ENCODE measurements at places on chromosomes 12 and 14. TPM values are rescaled to one million over a fixed set of nuclear protein-coding genes. Genes with fewer than 3 reads are reported as not detected.

KRT6C gene
- not detected for total RNA-seq

GIT2 gene
- total RNA-seq, result 47.3 TPM

BCL2L14 gene
- not detected for total RNA-seq

NPAS3 gene
- total RNA-seq, result 15.6 TPM

PLCZ1 gene
- not detected for total RNA-seq

SCNN1A gene
- total RNA-seq, result not detected

TCL1B gene
- 0.83 TPM for total RNA-seq

- no peaks in the 10 kb centered on the region for H3K27me3 ChIP-seq
- DNase-seq, result no peak
- H3K27ac ChIP-seq, result no peak overlapping the region
- no peaks in the 10 kb centered on the region for H3K4me1 ChIP-seq
Measured at GRCh38 chr14:64119500-64119899, 174.7 kb downstream of the ESR2 start.

DNA sequence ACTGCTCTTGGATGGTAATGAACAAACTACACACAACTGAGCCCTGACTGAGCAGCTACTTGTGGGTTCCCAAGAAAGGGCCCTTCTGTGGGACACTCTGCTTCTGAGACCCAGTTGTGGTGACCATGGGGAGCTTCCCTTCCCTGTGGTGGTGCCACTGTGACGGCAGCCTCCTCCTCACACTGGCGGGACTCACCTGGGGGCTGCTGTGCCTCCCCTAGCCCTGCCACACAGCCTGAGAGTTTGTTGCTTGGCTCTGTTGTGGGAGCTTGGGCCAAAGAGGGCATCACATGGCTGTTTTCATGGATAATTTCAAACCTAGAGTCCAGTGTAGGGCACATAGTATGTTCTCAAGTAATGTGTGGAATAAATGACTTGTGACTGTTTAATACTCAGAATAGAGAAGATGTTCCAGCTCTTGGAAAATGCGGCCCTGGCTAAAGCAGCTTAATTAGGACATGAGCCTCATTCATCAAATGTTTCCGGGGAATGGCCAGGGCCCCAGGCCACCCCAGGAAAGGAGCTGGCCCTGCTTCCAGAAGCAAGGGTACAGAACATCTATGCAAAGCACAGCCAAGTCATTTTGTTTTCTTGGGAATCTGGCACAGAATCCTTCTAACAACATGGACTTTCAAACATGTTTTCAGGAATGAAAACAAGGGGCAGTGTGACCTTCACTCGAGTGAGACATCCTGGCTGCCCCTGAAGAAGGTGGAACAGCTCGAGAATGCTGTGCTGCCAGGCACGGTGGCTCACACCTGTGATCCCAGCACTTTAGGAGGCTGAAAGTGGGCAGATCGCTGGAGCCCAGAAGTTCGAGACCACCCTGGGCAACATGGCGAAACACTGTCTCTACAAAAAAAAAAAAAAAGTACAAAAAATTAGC lies 21.2 kb downstream of the ZFYVE21 start:
- no peak overlapping the region for H3K27ac ChIP-seq
- H3K36me3 ChIP-seq, result peaks cover 16% of the 10 kb centered on the region
- no peak for DNase-seq
- H3K4me3 ChIP-seq, result no peak overlapping the region
- no peaks in the 10 kb centered on the region for H3K27me3 ChIP-seq
- no peaks in the 10 kb centered on the region for H3K4me1 ChIP-seq

DNA sequence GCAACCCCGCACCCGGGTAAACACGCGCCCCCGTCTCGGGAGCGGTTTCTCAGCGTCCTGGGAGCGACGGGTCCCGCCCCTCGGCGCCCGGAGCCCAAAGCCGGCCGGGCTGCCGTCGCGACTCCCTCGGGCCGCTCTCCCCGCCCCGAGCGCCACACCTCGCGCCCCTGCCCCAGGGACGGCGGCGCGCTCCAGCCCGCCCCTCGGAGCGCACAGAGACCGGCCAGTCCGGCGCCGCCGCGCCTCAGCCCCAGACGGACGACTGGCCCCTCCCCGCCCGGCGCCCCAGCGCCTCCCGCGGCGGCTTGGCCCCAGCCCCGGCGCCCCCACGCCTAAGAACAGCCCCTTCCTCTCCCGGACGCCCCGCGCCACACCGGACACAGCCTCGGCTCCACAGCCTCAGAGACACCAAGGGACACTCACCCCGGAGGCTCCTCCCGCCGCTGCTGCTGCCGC lies 411 bp downstream of the BTBD7 start:
- no peaks in the 10 kb centered on the region for H3K27me3 ChIP-seq
- peak overlapping the region; percentile 90 for H3K4me3 ChIP-seq
- DNase-seq, result peak; percentile 31
- peak overlapping the region; percentile 95 for H3K27ac ChIP-seq
- H3K36me3 ChIP-seq, result no peaks in the 10 kb centered on the region

DNA sequence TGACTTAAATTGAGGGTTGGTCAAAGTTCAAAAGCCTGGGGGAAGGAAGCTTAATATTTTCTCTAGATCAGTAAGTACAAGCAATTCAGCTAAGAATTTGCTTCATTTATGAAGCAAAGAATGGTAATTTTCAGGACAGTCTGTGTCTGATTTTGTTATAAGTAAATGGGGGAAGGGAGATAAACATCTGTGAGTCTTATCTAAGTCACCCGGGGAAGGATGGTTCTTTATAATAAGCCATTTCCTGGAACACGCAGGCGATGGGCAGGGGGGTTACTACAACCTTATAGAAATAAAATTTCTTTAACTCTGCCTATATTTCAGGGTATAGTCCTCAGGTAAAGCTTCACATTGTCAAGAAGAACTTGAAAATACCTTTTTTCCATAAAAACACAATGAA lies 42.9 kb downstream of the HELB start:
- H3K4me3 ChIP-seq, result no peak overlapping the region
- no peak for DNase-seq
- H3K27ac ChIP-seq, result no peak overlapping the region

GRCh38 chr14:99261912-99262787 lies 9.8 kb downstream of the BCL11B start:
- H3K4me1 ChIP-seq, result peaks cover 94% of the 10 kb centered on the region
- H3K4me3 ChIP-seq, result peak overlapping the region; percentile 85
- DNase-seq, result peak; percentile 61
- H3K36me3 ChIP-seq, result peaks cover 56% of the 10 kb centered on the region
- peak overlapping the region; percentile 93 for H3K27ac ChIP-seq

DNA sequence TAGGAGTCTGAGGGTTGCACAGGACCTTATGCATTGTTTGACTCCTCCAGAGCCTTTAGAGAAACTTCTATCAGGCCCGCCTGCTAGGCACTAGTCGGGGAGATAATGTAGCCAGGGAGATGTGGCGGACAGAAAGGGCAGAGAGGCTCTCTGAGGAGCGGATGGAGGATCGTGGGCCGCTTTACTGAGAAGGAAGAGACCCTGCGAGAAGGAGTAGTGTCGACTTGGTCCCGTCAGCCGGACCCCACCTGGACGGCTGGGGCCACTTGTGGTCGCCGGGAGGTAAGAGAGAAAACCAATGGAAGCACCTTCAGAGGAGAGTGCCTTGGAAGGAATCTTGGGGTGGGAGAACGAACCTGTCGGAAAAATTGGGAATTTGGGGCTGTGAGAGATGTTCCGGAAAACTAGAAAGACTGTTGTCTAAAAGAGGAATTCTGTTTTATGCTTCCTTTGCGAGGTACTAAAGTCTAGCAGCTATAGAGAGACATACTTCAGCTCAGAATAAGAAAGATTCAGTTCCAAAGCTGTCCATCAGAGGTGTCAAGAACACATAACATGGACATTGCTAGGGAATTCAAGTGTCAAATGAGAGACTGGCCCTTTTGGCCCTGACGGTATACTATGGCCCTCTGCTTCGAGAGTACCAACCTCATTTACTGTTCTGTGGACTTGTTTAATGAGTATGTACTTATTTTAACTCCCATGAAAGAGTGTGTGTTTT lies 660 bp upstream of the MCRS1 start:
- DNase-seq, result no peak
- peaks cover 8% of the 10 kb centered on the region for H3K4me1 ChIP-seq
- H3K27me3 ChIP-seq, result no peaks in the 10 kb centered on the region
- peak overlapping the region; percentile 89 for H3K4me3 ChIP-seq
- H3K27ac ChIP-seq, result peak overlapping the region; percentile 96

GRCh38 chr12:104671409-104672095 lies 214.8 kb downstream of the CHST11 start:
- no peaks in the 10 kb centered on the region for H3K27me3 ChIP-seq
- no peak overlapping the region for H3K4me3 ChIP-seq
- H3K27ac ChIP-seq, result no peak overlapping the region
- H3K36me3 ChIP-seq, result no peaks in the 10 kb centered on the region

- DNase-seq, result no peak
- H3K4me1 ChIP-seq, result no peaks in the 10 kb centered on the region
- H3K27ac ChIP-seq, result no peak within 1 kb of the TSS
- no peak within 1 kb of the TSS for H3K4me3 ChIP-seq
- H3K36me3 ChIP-seq, result no peaks in the 10 kb centered on the region
Measured at GRCh38 chr12:116559162-116559935, at the start of gene MAP1LC3B2. TSS of gene MAP1LC3B2 (plus strand) at chr12:116559381. CDS start at chr12:116575943, 16,562 bp downstream.

Measured in A673 (cell line).